ENCODE measurements at places on chromosomes 2 and 18. TPM values are rescaled to one million over a fixed set of nuclear protein-coding genes. Genes with fewer than 3 reads are reported as not detected.

The SKOR2 gene
- not detected for total RNA-seq

The FZD7 gene
- total RNA-seq: 2.1 TPM

The IL37 gene
- not detected for total RNA-seq

The UBR3 gene
- total RNA-seq: 29.4 TPM

The SERPINB10 gene
- total RNA-seq: 0.43 TPM

The CNTNAP5 gene
- total RNA-seq: not detected

The G6PC2 gene
- not detected for total RNA-seq

The CPO gene
- total RNA-seq: not detected

The POMC gene
- total RNA-seq: 0.07 TPM

The CELF4 gene
- total RNA-seq: not detected

The KHK gene
- total RNA-seq: 0.34 TPM

The STK25 gene
- total RNA-seq: 220 TPM

The UGT1A10 gene
- not detected for total RNA-seq

The LYPD6 gene
- total RNA-seq: 1.4 TPM

The TOGARAM2 gene
- total RNA-seq: not detected

The PAX8 gene
- 1.1 TPM for total RNA-seq

The CTIF gene
- total RNA-seq: 44.1 TPM

The XDH gene
- 16.9 TPM for total RNA-seq

The POU3F3 gene
- not detected for total RNA-seq

The DSC3 gene
- 394 TPM for total RNA-seq

The RAD51AP2 gene
- 0.34 TPM for total RNA-seq

The IL1RL1 gene
- 53.3 TPM for total RNA-seq

The FIGN gene
- 1.6 TPM for total RNA-seq

The CTAGE1 gene
- not detected for total RNA-seq

The GAL3ST2 gene
- total RNA-seq: not detected

The FEV gene
- not detected for total RNA-seq

The HMSD gene
- total RNA-seq: not detected

The WNT10A gene
- 7.5 TPM for total RNA-seq

The REG3G gene
- not detected for total RNA-seq

The CCDC138 gene
- 4.1 TPM for total RNA-seq

The SULT1C4 gene
- total RNA-seq: not detected

The RALBP1 gene
- 96.0 TPM for total RNA-seq

The BBS5 gene
- total RNA-seq: 2.1 TPM

The ARHGAP15 gene
- total RNA-seq: not detected

The UGT1A3 gene
- total RNA-seq: not detected

The BOLL gene
- total RNA-seq: not detected

The MEP1B gene
- under 0.01 TPM for total RNA-seq

The SERPINB12 gene
- total RNA-seq: 0.34 TPM

The NRP2 gene
- 56.0 TPM for total RNA-seq

The ZAP70 gene
- total RNA-seq: 0.07 TPM

The DUSP2 gene
- total RNA-seq: 13.0 TPM

The OSR1 gene
- total RNA-seq: 1.7 TPM

The LAMA3 gene
- total RNA-seq: 859 TPM

The CAPG gene
- total RNA-seq: 306 TPM

The TNFRSF11A gene
- 0.34 TPM for total RNA-seq

The NEB gene
- total RNA-seq: 3.3 TPM

The RIOK3 gene
- total RNA-seq: 148 TPM

The RAX gene
- total RNA-seq: not detected

The KCNJ13 gene
- not detected for total RNA-seq
